NCI-H2081 treated with DMSO at 0.1 percent for 48 hours (cell line): ENCODE measurements at places on chromosomes 3 and 15.

GRCh38 chr3:182393830-182394367 is 399.4 kb upstream of the ATP11B start:
- DNase-seq, result no peak

- DNase-seq, result no peak
Observed at GRCh38 chr3:33942483-33943150, 144.2 kb downstream of the PDCD6IP start.

- no peak for DNase-seq
Observed at GRCh38 chr3:124246376-124246775, 254.5 kb upstream of the ROPN1 start.

DNA sequence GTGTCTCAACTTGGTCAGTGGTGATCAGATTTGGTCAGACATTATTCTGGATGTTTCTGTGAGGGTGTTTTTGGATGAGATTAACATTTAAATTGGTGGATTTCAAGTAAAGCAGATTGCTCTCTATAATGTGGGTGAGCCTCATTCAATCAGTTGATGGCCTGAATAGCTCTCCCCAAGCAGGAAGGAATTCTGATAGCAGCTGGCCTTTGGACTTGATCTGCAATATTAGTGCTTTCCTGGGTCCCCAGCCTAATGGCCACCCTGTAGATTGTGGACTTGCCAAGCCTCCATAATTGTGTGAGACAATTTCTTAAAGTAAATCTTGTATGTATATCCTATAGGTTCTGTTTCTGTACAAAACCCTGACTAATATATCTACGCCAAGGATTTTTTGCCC is 153.9 kb upstream of the TBL1XR1 start:
- DNase-seq, result no peak

GRCh38 chr3:49570028-49570654 is 15.9 kb downstream of the BSN start:
- DNase-seq, result no peak

DNA sequence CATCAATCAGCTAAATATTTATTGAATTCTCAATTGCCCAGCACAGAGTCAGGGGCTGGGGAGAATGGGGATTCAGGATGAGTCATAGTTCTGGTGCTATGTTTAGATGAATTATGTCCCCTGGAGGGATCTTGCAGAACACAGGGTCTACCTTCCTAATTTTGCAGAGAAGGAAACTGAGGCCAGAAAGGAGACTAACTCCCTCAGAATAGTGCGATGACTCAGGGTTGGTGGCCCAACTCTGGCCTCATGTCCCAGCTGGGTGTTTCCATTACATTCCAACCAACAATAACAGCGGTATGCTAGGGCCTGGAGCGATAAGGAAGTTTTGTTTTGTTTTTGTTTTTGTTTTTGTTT is 270.9 kb downstream of the TLE3 start:
- no peak for DNase-seq
